ENCODE measurements at places on chromosomes 5 and 9.

DNA sequence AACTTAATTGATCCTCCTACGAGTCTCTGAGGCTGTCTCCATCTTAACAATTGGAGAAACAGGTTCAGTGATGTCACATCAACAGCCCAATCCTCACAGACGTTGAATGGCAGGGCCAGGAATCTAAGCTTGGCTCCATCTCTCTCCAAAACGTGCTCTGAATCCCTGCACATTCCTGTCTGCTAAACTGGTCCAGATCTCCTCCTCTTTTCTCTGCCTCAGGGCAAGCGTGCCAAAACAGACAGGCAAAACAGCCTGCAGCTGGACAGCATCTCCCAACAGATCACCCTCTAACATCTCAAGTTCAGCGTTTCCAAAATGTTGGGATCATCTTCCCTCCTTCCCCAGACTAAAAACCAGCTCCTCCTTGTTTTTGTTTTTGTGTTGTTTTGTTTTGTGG, 6.6 kb downstream of the FBP1 start:
- no peak for DNase-seq

DNA sequence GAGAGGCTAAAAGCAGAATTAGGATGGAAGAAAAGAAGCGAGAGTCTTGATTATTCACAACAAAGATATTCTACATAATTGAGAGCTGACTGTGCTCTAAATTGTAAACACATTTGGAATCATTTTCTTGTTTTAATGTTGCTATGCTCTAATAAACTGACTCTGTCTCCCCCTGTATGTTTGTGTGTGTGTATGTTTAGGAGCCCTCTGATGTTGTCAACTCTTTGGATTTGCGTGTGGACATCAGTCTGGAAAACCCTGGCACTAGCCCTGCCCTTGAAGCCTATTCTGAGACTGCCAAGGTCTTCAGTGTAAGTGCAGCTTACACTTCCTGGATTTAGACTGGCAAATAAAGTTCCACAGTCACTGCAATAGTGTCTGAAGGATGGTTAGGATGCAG, 37.8 kb downstream of the MOCS2 start:
- DNase-seq: no peak

- DNase-seq: no peak
Measured at GRCh38 chr5:158234323-158235158, 375.6 kb upstream of the CLINT1 start.

DNA sequence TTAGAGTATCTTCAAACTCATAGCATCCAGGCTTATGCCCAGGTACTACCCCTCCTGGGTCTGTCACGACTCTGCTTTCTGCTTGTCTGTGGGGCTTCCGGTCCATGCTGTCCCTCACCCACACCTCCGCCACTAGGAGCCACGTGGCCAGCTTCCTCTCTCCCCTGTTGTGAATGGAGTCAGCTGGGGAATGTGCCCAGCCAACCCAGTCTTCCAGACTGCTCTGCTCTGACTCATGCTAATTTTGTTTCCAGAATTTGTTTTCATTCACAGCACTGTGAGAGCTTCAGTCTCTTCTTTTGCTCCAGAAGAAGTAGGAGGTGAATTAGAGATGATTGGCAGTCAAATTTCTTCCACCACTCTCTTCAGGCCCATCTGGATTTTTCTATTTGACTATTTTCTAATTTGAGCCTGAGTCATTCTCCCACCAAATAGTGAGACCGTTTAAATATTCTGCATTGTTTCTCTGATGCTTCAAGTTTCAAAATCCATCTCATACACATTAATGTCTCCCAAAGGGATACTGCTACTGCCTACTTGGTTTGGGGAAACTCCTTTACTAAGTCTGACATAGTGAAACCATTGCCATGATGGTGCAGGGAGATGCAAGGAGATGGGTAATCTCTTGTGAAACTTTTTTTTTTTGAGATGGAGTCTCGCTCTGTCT, 424.1 kb upstream of the KIF2A start:
- no peak for DNase-seq

GRCh38 chr5:102670224-102670836, 84.8 kb upstream of the PAM start:
- DNase-seq: no peak

- DNase-seq: no peak
Measured at GRCh38 chr9:135307300-135307699, 172.3 kb upstream of the PPP1R26 start.

DNA sequence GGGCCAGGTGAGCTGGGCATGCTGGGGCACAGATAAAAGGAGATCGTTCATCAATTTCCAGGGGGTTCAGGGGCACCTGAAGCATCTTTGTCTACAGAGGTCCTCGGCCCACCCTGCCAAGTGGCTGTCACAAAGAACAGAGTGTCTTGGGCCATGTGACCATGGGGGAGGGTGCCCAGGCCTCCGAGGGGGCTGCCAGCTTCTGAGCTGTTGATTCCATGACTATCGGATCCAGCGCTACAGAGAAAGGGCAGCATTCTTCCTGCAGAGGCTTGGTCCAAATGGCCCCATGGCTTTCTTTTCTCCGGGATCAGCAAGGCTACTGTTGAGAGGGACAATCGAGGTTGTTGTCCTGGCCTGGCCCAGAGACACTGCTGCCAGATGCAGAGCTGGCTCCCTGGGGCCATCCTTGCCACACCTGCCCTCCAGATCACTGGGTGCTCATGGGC, 289.2 kb downstream of the ZSWIM6 start:
- no peak for DNase-seq
